ENCODE measurements at places on chromosomes 3 and 15.
A peak's percentile ranks its signal among the peaks of the same experiment; 100 is the strongest.

- no peak for DNase-seq
These were observed 282.6 kb upstream of the MCTP2 start for GRCh38 chr15:93948726-93949125.

GRCh38 chr3:172530101-172530561 lies 6.9 kb upstream of the TNFSF10 start:
- no peak for DNase-seq

GRCh38 chr3:56952846-56953245 lies 107.6 kb upstream of the SPATA12 start:
- no peak for DNase-seq

DNA sequence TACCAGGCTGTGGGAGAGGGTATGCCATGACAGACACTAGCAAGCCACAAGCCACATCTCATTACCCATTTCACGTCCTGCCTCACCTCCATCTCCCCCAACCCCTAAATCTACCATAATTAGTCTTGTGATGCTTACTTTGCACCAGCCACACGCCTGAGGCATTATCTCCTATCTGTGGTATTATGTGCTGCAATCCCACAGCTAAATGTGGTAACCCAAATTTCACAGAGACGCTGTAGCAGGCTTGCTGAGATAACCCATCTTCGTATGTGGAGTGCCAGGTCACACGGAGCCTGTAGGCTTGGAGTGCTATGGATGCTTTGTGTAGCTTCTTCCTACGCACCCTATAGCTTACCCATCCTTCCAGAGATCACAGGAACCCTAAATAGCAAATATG lies 256.7 kb upstream of the KCNH8 start:
- DNase-seq, result no peak

DNA sequence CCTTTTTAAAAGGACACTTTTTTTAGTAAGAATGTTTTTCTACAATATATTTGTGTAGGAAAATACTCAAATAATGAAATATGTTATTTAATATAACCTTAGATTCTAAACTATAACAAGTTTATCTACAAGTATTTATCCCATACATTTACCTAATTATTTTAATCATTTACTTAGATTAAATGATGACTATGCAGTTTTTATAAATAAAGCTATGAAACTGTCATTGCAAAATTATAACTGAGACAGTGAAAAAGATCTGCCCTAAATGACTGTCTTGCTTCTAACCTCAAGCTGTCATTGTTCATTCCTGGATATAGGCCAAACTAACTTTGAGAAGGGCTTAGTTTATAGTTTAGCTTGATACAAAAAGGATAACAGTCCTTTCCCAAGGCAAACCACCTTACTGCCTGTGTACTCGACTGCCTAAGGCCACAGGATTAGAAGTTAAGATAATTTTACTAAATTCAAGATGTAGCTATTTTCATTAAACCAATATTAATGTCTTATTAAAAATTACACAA lies 84.1 kb downstream of the GLDN start:
- no peak for DNase-seq

DNA sequence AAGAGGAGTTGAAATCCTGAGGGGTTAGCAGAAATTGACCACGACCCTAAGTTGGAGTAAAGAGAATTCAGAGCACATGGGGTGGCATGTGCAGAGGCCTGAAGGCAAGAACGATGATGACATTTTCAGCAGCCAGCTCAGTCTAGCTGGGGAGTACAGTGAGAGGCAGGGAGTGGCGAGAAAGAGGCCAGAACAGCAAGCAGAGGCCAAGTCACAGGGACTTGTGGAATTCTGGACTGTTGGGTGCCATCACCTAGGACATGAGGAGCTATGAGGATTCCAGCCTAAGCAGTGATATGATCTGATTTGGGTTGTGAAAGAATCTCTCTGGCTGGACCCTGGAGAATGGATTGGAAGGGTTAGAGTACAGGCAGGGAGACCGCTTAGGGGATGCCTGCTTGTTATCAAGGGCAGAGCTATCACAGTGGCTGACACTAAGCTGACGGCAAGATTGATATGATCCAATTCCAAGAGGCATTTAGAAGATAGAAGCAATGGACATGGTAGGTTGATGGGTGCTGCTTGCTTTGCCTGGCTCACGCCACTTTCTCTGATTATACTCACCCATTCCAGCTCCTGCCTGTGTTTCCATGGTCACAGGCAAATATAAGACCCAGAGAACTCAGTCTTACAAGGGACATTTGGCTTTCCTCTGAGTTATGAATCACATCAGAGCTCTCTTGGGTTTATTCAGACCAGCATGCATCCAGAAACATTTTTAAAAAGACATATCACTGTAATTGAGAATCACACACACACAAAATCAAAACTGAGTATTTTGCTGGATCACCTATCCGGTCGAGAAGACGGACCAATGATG lies 66.4 kb downstream of the LRTM1 start:
- no peak for DNase-seq

GRCh38 chr15:58717357-58717756 lies 32.1 kb downstream of the ADAM10 start:
- DNase-seq, result no peak

DNA sequence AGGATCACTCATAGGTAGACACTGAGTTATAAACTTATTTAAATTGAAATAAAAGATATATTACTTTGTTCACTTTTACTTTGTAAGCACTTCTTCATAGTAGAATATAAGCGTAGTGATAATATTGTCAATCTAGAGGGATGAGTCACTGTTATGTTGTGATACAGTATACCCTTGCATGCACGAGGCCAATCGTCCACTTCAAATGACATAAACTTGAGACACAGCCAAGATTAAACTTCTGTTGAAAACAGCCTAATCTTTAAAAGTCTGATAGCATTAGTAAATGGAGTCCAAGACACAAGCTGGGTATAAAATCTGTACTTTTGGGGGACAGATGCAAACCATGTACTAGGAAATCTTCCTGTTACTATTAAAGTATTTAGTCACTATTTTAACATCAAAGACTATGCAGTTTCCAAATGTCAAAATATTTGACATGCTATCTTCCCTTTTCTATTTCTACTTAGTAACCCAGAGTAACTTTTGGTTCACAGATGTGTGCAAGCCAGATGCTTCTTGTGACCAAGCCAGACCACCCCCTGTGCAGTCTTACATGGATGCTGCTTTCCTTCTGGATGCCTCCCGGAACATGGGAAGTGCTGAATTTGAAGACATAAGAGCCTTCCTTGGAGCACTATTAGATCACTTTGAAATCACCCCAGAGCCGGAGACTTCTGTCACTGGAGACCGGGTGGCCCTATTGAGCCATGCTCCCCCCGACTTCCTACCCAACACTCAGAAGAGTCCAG lies 85.3 kb downstream of the PIK3R4 start:
- no peak for DNase-seq

DNA sequence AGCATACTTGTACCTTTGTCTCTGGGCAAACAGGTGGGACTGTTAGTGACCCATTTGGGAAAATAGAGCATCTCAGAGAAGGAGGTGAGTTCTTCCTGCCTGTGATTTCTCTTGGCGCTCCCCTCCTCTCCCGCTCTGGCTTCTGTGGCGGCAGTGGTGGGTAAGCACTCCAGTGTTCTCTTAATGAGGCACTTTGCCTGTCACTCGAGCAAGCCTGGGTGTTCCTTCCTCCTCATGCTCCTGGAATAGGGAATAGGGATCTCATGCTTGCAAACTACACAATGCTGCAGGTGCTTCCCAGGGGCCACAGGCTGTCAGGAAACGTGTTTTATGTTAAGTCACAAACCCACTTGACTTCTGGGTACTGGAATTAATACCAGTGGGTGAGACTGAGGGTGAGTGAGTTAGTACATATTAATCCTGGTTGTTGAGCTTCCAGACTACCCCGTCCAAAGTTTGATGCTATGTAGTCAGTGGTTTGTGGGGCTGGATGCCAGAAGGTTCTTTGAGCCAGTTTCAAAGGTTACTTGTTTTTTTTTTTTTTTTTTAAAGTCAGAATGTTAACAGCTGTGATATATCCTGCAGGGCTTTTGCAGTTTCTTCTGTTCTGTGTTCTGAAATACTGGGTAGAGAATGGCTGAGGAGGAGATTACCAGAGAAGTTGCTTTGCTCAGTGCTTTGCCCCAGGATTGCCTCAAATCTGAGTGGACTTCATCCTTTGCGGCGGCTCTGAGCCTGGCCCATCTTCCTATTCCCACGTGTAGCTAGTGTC lies 30.5 kb downstream of the EDEM1 start:
- no peak for DNase-seq

- no peak for DNase-seq
These were observed 566.3 kb upstream of the TGFBR2 start for GRCh38 chr3:30040126-30040525.

DNA sequence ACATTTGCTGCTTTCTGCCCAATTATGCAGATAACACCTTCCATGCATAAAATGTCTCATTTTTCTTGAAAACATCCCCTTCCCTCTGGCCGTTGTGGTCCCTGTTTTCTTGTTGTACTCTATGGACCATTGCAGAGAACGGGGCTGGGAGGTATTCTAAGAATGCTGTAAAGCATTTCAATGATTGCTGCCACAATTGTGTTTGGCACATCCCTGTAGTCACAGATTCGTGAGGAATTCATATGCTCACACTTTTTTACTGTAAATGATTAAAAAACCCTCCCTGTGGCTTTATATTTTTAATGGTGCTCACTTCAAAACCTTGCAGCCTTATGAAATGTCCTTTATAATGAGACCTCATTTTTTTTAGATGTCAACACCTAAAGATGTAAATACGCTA lies 207.2 kb upstream of the GBE1 start:
- no peak for DNase-seq

- no peak for DNase-seq
These were observed 151.4 kb upstream of the P2RY1 start for GRCh38 chr3:152683521-152683999.

DNA sequence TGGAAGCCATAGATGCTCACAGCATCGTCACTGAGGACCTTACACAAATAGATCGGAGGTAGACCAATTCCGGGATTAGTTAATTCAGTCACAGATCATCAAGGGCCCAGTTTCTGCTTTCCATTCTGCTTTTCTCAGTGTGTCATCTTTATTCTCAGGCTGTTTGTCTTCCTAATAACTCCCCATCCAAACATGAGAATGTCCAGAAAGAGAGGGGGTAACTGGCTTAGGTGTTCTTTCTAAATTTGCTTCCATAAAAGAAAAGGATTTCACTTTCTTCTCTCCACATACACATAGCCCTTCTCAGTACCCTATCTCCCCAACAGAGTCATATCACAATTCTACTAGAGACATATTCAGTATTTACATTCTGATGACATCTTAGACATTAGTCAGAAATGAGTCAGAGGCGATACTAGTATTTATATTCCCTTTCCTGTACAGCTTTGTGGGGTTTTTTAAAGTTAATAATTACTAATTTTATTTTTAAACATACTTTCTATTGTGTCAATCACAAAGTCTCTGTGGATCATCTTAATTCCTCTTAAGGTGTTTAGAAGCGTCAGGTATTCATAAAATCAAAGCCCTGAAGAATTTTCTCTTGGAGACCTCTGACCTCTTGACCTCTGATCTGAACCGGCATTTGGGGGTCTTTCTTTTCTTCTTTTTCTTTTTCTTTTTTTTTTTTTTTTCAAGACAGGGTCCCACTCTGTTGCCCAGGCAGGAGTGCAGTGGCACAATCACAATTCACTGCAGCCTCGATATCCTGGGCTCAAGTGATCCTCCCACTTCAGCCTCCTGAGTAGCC lies 24.3 kb upstream of the IL12A start:
- DNase-seq, result no peak

DNA sequence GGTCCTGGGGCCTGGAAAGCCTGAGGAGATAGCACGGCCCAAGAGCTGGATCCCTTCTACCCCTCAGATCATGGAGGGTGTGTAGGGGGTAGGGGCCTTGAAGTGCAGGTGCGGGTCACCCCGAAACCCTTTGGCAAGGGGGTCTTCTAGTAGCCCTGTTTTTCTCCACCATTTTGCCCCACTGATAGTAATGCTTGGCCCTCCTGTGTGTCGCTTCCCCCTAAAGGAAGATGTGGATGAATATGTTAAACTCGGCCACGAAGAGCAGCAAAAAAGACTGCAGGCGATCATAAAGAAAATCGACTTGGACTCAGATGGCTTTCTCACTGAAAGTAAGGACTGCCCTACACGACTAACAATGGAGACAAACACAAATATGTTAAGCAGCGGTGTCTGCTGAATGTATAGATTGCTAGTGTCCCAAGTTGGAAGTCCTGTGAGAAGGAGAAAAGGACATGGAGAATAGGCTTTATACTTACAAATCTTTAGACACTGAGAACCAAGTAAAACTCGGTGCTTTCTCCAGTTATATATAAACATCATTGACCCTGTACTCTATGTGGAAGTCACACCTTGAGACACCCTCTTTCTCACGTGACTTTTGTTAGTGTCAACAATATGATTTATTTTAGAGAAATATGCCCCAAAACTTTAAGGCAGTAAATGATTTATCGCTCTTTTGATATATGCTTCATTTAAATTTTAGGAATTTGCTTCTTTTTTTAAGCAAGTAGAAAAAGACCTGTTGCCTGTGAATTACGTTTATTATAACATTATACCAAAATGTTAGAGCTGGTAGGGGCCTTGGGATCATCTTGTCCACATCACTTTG lies 802 bp downstream of the RCN2 start:
- DNase-seq, result no peak

- DNase-seq, result peak; percentile 5
These were observed 26.9 kb downstream of the PIERCE2 start for GRCh38 chr15:55434989-55435825.

DNA sequence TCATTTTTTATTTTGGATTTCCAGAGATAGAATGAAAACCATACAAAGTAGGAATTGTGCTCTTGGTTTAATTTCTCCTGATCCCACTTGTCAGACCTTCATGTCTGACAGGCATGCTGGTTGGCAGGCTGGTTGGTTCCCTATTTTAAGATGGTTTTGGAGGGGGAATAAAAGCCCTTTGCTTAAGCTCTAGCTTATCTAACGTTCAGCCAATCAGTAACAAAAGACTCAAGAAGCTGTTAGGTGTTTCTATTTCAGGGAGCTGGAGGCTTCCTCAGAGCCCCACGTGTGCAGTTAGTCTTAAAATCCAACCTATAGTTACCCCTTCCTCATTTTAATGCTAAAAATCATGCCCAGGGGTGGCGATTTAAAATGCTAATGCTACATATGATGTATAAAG lies 40.5 kb upstream of the XIRP1 start:
- no peak for DNase-seq

- no peak for DNase-seq
These were observed 51.0 kb downstream of the ALCAM start for GRCh38 chr3:105417525-105418289.

DNA sequence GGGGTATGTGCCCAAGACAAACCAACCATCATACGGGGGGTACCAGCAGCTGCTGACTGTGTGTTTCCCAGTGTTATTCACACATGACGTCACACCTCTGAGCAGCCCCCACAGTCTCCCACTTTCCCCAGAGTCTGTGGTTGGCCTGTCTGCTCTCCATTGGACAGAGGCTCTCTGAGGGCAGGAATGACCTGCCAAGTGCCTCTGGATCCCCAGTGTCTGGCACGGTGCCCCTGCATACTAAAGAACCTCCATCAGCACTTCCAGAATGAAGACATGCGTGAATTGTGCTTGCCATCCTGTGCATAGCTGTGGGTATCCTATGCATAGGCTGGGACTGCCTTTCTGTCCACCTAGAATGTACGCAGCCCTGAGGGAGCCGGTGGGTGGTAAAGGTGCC lies 3.5 kb upstream of the CCDC9B start:
- DNase-seq, result no peak

- DNase-seq, result no peak
These were observed 52.6 kb upstream of the DUT start for GRCh38 chr15:48278666-48279065.

Measured in CMK (cell line).